ENCODE measurements at places on chromosomes 2 and 18.

DNA sequence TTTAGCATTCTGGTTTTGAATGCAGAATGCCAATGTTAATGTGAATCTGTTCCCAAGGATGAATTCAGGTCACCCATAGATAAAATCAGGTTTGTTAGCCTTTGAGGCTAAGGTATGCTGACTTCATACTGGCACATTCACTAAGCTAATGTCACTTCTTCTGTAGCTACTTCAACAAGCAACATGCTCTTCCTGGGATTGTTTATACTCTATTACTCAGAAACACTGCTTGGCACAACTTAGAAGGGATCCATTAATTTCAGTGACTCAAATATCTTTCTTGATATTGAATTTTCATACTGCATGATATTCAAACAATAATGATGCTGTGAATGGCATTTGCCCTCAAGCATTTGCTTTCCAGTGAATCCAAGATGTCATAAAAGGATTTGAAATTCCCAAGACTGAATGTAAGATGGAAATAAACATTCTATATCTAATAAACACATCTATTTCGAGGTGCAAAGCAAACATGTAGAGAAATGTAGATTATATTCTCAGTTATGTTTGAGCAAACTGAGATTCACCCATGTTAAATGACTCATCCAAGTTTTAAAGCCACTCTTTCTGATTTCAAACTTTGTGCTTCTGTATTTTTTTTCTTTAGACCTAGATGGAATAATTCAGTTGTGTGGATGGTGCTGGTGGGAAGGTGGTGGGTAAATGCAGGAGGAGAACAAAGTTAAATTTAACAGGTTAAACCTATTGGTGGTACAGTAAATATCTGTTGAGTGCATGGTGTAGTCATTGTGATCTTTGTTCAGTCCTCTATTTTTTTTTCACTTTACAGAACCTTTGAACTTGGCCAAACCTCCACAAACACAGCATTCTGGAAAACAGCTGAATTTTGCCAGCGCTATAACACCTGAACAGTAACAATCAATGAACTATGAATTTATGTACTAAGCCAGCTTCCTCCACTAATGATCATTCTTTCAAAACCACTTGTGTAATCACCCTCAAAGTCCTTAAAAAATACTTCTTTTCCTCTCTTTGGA, 162.1 kb upstream of the XIRP2 start:
- DNase-seq = no peak

- no peak for DNase-seq
These were observed 155.4 kb upstream of the VRK2 start for GRCh38 chr2:57891086-57891712.

- DNase-seq = no peak
These were observed 171.9 kb upstream of the GATA6 start for GRCh38 chr18:21997207-21998143.

DNA sequence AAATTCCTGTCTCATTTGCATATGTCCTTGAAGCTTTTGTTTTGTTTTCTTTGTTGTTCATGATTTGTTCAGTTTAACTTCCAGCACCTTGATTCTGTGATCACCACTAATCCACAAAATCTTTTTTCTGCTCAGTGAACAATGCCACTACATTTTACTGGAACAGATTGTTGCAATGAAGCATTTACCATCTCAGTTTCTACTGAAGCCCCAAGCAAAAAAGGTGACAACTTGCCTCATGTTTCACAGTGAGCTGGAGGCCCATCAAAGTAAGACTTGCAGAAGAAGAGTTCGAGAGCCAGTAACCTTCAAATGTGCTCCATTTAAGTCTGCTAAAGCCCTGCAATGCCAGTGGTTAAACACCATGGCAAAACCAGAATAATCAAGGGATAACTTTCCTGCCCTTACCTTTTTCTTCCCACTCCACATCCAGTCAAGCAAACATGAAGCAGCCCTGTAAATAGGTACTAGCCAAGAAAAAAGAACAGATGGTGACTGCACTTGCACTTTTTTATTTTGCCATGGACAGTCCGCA, 25.7 kb upstream of the PDE1A start:
- no peak for DNase-seq

Data from AG09319 (cell line).